ENCODE measurements at places on chromosomes 16 and 17.

DNA sequence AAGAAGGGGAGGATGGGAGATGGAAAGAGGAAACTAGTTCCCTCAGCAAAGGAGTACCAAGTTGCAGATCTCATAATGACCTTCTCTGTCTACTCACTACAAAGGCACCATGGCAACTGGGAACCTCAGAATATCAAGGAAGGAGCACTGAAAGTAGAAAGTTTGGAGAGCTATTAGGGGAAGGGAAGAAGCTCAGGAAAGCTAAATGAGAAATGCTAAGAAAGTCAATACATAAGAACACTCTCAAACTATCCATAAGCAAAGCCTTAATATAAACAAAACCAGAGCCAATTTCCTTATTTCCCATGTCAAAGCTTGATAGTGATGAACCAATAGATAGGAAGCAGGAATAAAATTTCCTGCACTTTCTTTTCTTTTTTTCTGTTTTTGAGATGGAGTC is 57.9 kb upstream of the C17orf78 start:
- DNase-seq: no peak

GRCh38 chr17:81575836-81576235 is 23.7 kb upstream of the FAAP100 start:
- no peak for DNase-seq

DNA sequence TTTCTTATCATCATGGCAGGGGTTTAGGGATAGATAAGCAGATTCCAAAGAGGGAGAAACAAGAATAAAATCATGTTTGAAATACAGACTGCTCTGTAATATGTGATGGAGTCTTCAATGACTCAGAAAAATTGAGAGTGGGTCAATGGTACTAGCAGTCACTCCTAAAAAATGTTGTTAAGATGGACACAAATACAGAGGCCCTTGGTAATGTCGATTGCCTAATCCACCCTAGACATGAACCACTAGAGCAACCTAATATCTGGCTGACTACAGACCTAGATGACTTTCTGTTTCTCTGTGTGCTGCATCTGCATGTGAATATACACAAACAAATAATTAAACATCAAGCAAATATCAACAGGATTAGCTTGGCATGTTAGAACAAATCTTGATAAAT is 135.8 kb downstream of the CDH8 start:
- DNase-seq: no peak

- no peak for DNase-seq
These were observed 22.2 kb upstream of the ADAMTS18 start for GRCh38 chr16:77457046-77457445.

- no peak for DNase-seq
These were observed 133.3 kb downstream of the ENGASE start for GRCh38 chr17:79207960-79208359.

GRCh38 chr17:32117399-32117798 is 24.9 kb upstream of the RHOT1 start:
- no peak for DNase-seq

DNA sequence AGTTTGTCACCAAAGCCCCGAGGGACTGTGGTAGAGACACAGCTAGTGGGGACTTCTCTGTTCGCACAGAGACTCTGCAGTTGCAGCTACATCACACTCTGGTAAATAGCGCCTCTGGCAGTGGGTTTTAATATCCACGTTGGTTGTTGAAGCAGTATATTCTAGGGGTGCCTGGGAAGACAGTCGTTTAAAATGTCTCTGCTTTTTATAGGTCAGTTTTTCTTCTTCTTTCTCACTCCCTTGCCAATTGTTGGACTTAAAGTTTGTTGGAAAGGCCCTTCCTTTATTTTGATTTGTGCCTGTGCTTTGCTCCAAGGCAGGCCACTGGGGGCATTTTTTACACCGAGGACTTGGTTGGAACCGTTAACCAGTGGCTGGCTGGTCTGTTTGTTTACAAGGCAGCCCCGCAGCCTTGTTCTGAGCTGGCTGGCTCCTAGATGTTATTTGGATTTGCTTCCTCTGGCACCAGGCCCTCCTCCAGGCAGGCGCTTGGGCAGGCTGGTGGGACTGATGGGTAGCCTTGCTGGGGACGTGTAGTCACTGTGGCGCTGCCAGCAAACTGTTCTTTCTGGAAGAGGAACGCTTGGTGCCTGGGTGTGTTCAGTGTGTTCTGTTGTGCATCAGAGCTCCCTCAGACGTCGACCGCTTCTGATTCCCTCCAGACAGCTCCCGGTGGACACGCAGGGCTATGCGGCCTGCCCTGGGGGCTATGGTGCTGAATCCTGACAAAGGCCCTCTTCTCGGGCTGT is 218.2 kb upstream of the CHMP6 start:
- peak; percentile 78 for DNase-seq

DNA sequence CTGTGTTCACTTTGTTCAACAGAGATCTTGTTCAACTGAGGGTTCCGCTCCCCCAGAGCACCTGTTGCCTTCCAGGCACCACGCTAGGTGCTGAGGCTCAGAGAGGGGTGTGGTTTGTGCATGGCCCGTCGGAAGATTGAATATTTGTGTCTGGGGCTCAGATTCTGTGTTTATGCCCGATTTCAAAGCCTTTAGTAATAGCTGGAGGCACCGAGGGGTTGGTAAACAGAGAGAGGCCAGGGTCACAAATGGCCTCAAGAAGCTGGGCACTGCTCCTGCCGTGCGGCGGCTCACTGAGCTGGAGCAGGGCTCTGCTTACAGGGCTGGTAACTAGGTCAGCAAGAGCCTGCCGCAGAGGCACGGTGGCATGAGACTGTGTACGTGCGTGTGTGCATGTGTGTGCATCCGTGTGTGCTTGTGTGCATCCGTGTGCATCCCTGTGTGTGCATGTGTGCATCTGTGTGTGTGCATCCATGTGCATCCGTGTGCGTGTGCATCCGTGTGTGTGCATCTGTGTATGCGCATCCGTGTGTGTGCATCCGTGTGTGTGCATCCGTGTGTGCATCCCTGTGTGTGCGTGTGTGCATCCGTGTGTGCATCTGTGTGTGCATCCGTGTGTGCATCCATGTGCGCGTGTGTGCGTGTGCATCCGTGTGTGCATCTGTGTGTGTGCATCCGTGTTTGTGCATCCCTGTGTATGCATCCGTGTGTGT is 5.4 kb downstream of the ITGAE start:
- DNase-seq: no peak

- DNase-seq: no peak
These were observed 32.6 kb downstream of the CTCF start for GRCh38 chr16:67594956-67595355.

DNA sequence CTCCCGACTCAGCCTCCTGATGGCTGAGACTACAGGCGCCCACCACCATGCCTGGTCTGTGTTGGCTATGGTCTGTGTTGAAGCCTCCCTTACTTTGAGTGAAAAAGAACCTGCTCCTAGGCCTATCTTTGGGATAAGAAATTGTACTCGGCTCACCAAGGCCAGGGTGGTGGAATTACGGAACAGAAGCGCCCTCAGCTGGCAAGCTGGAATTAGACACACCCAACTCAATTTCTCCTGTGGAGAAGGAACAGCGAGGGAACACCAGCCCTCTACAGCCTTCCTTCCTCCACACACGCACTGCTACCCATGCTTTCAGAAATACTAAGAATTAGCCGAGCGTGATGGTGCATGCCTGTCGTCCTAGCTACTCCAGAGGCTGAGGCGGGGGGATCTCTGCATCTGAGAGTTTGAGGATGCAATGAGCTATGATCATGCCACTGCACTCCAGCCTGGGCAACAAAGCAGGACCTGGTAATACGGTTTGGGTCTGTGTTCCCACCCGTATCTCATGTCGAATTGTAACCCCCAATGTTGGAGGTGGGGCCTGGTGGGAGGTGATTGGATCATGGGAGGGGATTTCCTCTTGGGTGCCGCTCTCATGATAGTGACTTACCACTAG is 40.1 kb upstream of the RBBP6 start:
- no peak for DNase-seq

GRCh38 chr16:74729783-74730683 is 29.4 kb upstream of the MLKL start:
- DNase-seq: no peak
